ENCODE measurements at places on chromosomes 12 and 14. TPM values are rescaled to one million over a fixed set of nuclear protein-coding genes. Genes with fewer than 3 reads are reported as not detected.

Gene CYP46A1
- 0.02 TPM for polyA plus RNA-seq

Gene OR6C4
- not detected for polyA plus RNA-seq

Gene FGF23
- not detected for polyA plus RNA-seq

DNA sequence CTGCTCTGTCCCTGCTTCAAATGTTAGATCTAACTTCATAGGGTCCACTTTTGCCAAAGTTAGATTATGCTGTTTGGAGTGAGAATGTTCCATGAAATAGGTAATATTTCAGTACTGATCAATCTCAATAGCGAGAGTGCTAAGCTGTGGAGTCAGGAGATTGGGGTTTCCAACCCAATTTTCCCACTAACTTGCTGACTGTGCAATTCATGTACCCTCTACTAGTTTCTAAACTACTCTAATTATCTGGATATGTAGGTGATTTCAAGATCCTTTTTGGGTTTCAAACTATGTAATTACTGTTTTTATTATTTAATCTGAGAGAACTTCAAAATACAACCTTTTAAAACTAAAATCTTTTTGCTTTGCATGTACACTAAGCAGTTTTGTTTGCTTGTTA, 45.9 kb downstream of the GPR137C start:
- DNase-seq: no peak

DNA sequence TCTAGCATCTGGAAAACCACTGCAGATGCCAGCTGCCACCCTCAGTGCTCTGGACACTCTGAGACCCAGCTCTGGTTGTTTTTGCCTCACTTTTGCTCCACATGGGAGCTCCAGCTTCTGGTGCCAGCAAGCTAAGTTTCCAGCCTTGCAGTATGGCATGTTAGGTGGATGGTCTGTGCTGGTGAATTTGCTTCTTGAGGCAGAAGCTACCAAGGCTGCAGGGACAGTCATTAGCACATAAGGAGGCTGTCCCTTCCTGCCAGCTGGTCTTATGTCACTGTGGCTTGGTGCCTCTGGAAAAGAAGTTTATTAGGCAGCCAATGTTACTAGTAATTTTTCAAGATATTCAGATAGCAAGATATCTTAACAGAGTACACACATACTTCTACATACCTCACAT, 64.2 kb upstream of the CSRP2 start:
- DNase-seq: no peak

DNA sequence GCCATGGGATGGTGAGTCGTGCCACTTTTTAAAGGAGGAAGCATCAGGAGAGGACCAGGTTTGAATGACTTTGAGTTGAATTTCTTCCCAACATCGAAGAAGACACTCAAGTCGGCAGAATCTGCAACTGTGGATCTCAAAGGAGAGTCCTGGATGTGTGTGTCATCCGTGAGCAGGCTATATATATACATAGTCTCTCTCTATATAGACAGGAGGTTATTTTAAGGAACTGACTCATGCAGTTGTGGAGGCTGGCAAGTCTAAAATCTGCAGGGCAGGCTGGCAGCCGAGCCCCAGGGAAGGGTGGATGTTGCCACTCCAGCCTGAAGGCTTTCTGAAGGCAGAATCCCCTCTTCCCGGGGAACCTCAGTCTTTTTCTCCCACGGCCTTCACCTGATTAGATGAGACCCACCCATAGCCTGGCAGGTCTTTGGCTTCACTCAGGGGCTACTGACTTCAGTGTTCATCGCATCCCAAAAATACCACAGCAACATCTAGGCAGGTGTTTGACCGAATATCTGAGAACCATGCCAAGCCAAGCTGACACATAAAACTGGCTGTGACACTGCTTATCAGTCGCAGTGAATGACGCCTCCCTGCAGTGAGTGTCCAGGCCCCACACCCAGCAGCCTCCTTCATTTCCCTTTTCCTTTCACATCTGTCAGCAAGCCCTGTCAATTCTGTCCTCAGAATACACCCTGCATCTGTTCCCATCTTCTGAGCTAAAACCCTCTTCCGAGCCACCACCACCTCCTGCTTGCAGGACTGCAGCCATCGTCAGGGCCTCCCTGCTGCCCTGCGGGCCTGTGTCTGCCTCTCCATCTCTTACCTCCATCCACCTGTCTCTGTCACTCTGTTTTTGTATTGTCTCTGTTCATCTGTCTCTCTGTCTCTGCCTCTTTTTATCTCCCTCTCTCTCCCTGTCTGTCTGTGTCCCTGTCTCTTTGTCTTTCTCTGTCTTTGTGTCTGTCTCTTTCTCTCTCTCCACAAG, 54.0 kb downstream of the ZNF664 start:
- DNase-seq: peak; percentile 66

GRCh38 chr12:130145731-130146130, 16.5 kb upstream of the FZD10 start:
- DNase-seq: no peak

DNA sequence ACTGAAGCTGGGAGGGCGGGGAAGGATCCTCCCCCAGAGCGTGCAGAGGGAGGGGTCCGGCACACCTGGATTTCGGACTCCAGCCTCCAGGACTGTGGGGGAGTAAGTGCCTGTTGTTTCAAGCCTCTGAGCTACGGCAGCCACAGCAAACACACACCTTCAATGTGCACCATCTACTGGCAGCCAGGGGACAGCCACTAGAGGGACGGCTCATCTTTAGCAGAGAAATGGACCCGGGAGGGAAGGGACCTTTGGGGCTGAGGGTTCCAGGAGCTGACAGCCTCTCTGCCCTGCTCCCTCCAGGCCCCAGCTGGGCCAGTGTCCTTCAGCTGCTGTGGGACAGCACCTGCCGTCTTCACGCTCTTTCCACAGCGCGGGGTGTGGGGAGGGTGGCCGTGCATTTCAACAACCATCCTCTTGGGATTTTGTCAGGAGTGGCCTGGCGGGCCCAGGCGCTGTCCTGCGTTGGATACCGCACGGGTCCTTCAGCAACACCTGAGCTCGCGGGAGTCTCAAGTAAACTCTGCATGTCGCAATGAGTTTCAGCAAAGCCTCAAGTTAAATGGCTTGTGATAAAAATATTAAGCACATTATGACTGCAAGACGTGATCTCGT, 209.2 kb upstream of the C14orf180 start:
- no peak for DNase-seq

DNA sequence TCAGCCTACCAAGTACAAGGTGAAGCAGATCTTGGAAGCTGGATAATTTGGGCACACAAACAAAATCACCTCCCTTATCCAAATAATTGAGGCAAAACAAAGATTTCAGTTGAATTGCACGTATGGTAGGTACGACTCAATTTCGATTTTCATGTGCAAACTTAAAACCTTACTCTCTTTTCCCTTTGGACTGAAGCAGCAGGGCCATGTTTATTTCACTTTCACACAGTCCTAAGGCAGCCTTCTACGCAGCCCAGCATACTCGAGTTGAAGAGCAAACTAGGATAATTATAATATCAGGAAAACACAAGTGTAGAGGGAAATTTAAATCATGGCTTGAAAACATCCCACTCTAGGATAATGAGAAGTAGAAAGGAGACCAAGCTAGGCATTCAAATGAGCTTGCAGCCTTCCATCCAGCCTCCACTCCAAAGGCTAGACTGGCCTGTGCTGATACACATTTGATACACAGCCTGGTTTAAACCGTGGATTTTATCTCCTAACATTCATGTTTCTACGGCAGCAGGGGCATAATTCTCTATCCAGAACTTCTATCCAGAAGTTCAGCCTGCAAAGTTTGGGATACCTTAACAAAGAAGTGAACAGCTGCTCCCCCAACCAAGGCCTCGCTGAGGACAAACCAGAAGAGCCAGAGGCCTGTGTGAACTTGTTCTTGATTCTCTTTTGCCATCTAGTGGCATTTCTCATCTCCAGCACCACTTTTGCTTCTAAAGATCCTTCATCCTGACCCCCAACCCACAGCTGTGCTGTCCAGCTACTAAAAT, 2.4 kb upstream of the RNASE7 start:
- peak; percentile 51 for DNase-seq

- no peak for DNase-seq
Measured at GRCh38 chr14:52073251-52073650, 4.4 kb upstream of the NID2 start.

- no peak for DNase-seq
Measured at GRCh38 chr12:33581613-33582122, 142.0 kb upstream of the SYT10 start.

DNA sequence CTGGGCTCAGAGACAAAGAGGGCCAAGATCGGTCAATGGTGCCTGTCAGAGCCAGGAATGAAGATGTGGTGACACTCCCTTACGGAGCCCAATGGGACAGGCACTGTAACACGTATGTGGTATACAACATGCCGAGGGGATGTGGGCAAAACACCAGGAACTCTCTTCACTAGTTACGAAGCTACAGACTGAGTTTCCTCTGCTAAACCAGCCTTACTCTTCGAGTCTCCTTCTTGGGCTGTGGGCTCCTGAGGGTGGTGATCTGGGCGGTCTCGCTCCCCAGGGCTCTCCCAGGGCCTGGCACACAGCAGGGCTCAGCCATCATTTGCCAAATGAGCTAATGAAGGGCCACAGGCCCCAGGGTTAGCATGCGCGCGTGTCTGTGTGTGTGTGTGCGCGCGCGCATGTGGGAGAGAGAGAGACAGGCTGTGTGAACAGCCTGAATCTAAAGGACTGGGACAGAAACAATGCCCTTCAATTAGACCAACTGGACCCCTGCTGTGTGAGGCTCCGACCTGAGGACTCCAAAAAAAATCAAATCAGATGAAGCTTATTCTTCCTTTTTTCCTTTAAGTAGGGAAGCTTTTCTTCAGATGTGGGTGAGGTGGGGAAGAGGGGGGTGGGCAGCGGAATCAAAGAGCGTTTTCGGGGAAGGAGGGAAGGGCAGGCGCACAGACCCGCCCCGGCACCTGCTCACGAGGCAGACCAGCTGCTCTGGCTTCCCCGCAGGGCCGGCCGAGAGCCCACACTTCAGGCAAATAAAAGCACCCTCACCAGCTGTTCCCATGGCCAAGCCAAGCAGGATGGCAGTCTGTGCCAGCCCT, 42.5 kb downstream of the CCDC88C start:
- DNase-seq: no peak
